ENCODE measurements at places on chromosomes 1 and 21.

GRCh38 chr1:93980320-93981273, 71.4 kb upstream of the GCLM start:
- no peak for DNase-seq

DNA sequence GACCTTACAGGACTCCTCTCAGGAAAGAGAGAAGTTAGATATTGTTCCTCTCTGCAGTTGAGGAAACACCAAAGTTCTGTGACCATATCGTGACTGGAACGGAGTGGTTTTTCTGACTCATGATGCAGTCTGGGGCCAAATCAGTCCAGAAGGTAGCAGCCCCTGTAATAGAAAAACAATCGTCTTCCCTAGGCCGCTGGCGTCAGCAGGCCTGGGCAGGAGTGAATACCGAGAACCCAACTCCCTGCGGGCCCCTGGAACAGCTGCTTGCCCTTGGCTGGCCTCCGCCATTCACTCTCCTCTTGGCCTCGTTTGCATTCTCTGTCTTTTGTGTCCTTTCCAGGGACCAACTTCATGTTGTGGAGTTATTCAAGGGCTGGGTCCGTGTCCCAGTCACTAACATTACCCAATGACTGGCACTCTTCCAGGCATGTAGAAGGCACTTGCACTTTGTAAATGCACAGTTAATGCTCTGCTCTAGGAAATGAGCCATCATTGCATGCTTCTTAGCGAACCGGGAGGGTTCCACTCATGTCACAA, 10.9 kb upstream of the CD101 start:
- DNase-seq = no peak

DNA sequence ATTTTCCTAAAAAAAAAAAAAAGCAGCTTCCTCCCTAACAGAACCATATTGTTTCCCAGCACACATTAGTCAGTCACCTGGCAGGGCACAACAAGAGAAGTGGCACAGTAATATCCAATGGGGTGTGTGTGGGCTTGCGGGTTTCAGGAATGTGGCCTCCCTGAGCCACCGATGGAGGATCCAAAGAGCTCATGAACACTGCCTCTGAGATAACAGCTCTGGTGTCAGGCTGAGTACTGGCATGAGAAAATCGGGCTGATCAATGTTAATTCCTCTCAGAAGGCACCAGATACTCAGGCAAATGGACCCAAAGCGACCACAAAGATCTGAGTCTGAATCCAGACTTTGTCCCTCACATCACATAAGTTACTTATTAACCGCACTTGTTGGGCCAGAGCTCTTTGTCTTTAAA, 2.2 kb upstream of the LYPD8 start:
- no peak for DNase-seq

GRCh38 chr1:59415881-59416280, 119.0 kb downstream of the FGGY start:
- DNase-seq = no peak

DNA sequence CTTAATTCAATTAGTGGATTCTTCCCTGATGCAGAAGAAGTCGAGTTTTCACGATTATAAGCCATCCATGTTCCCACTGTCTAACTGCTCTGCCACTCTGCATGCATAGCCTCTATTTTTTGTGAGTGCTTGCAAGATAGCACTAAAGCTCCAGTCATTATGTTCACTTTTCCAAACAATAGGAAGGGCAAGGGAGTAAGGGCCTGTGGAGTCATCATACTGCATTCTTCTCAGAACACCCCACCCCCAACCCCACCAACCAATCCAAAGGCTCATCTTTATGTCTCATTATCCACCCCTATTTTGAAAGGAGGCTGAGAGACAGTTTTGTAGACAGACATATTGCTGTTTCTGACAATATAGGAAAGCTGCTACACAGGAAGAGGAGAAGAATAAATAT, 471.7 kb upstream of the ADGRL2 start:
- no peak for DNase-seq

DNA sequence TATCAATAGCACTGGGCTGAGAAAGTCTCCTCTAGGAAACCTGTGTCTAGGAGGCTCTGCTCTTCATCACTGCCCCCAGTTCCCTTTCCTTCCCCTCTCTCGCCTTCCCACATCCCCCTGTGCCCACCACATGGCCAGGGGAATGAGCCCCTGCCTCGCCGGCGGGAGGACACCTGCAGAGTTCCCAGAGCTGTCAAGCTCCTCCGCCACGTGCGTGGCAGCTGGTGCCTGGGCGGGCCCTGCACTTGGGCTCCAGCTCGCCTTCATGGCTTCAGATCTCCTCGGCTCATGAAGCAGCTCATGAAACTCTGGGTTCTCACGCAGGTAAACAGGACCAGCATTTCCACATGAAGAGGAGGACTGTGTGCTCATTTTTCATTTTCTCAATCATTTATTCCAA, 62.8 kb downstream of the SIM2 start:
- DNase-seq = no peak

DNA sequence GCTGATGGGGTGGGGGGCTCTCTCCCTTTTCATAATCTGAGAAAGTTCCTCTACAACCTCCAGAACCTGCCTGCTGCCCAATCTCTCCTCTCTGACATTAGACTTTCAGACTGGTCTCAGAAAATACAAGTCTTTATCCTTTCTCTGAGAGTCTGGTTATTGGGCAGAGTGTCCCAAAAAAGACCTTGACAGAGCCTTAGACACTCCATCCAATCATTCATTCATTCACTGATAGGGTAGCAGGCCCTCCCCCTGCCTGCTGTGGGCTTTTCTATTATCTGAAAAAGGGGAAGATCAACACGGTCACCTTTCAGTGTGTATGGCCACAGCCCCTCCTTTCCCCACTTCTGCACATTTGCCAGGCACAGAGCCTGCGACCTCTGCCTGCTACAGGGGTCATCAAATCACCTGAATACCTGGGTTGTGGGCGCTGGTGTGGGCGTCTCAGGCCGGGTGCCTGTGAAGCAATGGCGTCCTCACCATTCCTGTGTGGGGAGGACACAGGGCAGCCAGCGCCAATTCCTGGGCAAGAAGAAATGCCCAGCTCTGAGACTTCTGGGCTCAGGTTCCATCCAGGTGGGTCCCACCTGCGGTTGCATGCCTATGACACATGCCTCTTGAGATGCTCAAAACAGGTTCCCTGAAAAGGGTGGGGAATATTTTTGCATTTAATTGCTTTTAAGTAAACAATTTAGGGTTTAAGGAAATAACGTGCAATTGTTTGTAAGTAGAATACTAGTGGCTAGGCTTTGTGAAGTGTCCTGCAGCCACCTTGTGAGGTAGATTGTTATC, 52.8 kb downstream of the ELK4 start:
- DNase-seq = no peak

GRCh38 chr1:74415935-74416334, 96.5 kb downstream of the LRRC53 start:
- DNase-seq = no peak

DNA sequence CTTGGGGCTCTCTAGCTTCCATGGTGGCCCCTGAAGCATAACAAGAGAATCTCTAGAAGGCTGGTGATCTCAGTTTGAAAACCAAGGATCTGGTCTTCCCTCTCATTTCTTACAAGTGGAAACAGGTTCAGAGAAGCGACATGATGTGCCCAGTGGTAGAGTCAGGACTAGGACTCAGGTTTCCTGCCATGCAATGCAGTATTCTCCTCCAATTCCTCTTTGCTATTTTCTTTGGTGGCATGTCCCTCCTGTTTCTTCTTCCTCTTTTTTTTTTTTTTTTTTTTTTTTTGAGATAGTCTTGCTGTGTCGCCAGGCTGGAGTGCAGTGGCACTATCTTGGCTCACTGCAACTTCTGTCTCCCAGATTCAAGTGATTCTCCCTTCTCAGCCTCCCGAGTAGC, 195.6 kb upstream of the C1orf105 start:
- no peak for DNase-seq

DNA sequence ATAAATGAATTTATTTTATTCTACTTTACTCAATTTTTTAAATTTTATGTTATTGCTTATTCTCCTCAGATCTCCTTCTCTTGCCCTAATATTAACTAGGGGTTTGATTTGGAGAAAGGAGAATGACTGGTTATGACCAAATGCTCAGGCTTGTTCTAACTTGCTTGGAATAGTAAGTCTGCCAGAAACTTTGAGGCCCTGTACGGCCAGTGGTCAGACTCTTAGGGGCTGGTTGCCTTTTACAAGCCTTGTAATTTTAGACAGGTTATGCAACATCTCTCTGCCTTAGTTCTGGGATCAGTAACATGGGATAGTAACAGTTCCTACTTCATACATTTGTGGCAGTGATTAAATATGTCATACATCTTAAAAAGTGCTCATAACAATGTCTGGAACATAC, 279.5 kb downstream of the DUSP10 start:
- no peak for DNase-seq

GRCh38 chr1:24384251-24385090, 29.1 kb downstream of the STPG1 start:
- DNase-seq = peak; percentile 33

- DNase-seq = no peak
Observed at GRCh38 chr1:195766709-195767108, 841.5 kb downstream of the KCNT2 start.

- no peak for DNase-seq
Observed at GRCh38 chr1:156486421-156487344, 13.9 kb downstream of the MEF2D start.

GRCh38 chr1:91487469-91487868, 13.2 kb upstream of the CDC7 start:
- no peak for DNase-seq

GRCh38 chr21:28762357-28762735, 230.3 kb downstream of the LTN1 start:
- DNase-seq = no peak

- no peak for DNase-seq
Observed at GRCh38 chr1:6385488-6386191, 7.9 kb downstream of the ACOT7 start.

DNA sequence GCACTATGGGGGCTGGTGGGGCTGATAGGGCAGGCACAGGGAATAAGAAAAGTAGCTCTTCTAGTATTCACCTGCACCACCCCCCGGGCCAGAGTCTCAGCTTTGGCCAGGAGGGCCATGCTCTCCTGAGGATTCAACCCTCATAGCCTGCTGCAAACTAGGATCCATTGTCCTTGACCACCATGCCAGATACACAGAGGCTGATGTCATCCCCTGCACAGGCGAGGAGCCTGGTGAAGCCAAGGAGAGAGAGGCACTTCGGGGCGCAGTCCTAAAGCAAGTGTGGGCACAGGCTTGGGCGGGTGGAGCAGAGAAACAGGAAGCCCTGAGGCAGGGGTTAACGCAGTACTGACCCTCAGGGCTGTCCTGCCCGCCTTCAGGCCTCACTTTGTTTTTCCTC, 29.5 kb downstream of the TMEM53 start:
- no peak for DNase-seq

GRCh38 chr1:165387505-165387904, 31.0 kb upstream of the LMX1A start:
- no peak for DNase-seq

GRCh38 chr1:99264201-99265021, at the start of gene PLPPR4:
Gene PLPPR4, plus strand, starts transcription at chr1:99264492. Its CDS starts 102 bp downstream, at chr1:99264594.
- no peak for DNase-seq
